Adrenal gland (tissue), 19 donors: ENCODE measurements at places on chromosomes 5 and 9. TPM values are rescaled to one million over a fixed set of nuclear protein-coding genes. Genes with fewer than 3 reads are reported as not detected.
A peak's percentile ranks its signal among the peaks of the same experiment; 100 is the strongest.

Gene FAM151B
- total RNA-seq, result 4.6 TPM

Gene CCL28
- total RNA-seq, result 1.1 TPM

- H3K27me3 ChIP-seq, result no peaks in the 10 kb centered on the region
- H3K4me3 ChIP-seq, result peak within 1 kb of the TSS; percentile 77
- peaks cover 25% of the 10 kb centered on the region for H3K4me1 ChIP-seq
- H3K36me3 ChIP-seq, result no peaks in the 10 kb centered on the region
- DNase-seq, result peak; percentile 80
These were observed at the start of gene PHYKPL for GRCh38 chr5:178232124-178232919. Gene PHYKPL, minus strand, starts transcription at chr5:178232802. Its CDS starts 252 bp downstream, at chr5:178232550.

GRCh38 chr9:21016701-21017491, 14.5 kb downstream of the HACD4 start:
- H3K36me3 ChIP-seq, result no peaks in the 10 kb centered on the region
- no peaks in the 10 kb centered on the region for H3K27me3 ChIP-seq
- H3K27ac ChIP-seq, result no peak overlapping the region
- no peaks in the 10 kb centered on the region for H3K4me1 ChIP-seq
- H3K4me3 ChIP-seq, result no peak overlapping the region

Gene FIBCD1
- total RNA-seq, result 8.7 TPM

- no peaks in the 10 kb centered on the region for H3K27me3 ChIP-seq
- no peaks in the 10 kb centered on the region for H3K36me3 ChIP-seq
- no peak overlapping the region for H3K4me3 ChIP-seq
- no peak for DNase-seq
These were observed 104.7 kb downstream of the ADAMTS2 start for GRCh38 chr5:179240561-179240960.

DNA sequence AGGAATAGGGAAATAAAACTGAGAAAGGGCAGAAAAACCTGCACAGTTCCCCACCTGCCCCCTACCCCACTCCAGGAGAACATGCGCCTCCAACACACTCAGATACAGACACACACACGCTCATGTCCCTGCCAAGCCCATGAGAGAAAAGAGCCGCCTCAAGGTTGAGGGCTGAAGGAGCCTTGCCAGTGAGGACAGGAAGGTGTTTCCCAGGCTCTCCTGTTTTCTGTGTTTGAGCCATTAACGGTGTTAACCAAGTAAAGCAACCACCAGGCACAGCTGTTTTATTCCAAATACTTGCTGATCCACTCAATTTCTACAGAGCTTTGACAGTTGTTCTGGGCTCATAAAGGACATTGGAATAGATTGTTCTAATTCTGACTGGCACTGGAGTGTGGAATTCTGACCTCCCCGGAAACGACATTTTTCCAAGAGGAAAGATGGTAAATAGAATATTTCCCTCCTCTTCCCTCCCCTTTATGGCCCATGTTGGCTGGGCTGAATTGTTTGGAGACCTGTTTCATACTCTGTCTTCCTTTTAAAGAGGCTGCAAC, 238.0 kb downstream of the DMAC1 start:
- no peaks in the 10 kb centered on the region for H3K4me1 ChIP-seq
- H3K27ac ChIP-seq, result no peak overlapping the region
- H3K36me3 ChIP-seq, result no peaks in the 10 kb centered on the region
- no peaks in the 10 kb centered on the region for H3K27me3 ChIP-seq

Gene GPR21
- total RNA-seq, result 1.5 TPM

GRCh38 chr5:181130832-181131496, at the start of gene OR2V1:
Gene OR2V1, minus strand, starts transcription at chr5:181131169. Its CDS starts 5,865 bp downstream, at chr5:181125304.
- peaks cover 8% of the 10 kb centered on the region for H3K27me3 ChIP-seq
- DNase-seq, result no peak
- H3K4me1 ChIP-seq, result no peaks in the 10 kb centered on the region
- H3K4me3 ChIP-seq, result no peak within 1 kb of the TSS
- no peak within 1 kb of the TSS for H3K27ac ChIP-seq
- no peaks in the 10 kb centered on the region for H3K36me3 ChIP-seq

Gene TOR2A
- 20.1 TPM for total RNA-seq

- peak overlapping the region; percentile 40 for H3K4me3 ChIP-seq
- H3K4me1 ChIP-seq, result peaks cover 15% of the 10 kb centered on the region
- no peaks in the 10 kb centered on the region for H3K27me3 ChIP-seq
- no peak overlapping the region for H3K27ac ChIP-seq
These were observed 156.4 kb upstream of the FTMT start for GRCh38 chr5:121695307-121695706.

GRCh38 chr9:99516657-99517049, 294.6 kb downstream of the SEC61B start:
- no peaks in the 10 kb centered on the region for H3K36me3 ChIP-seq
- H3K4me3 ChIP-seq, result no peak overlapping the region
- no peaks in the 10 kb centered on the region for H3K4me1 ChIP-seq
- no peak for DNase-seq
- no peak overlapping the region for H3K27ac ChIP-seq
- H3K27me3 ChIP-seq, result no peaks in the 10 kb centered on the region

DNA sequence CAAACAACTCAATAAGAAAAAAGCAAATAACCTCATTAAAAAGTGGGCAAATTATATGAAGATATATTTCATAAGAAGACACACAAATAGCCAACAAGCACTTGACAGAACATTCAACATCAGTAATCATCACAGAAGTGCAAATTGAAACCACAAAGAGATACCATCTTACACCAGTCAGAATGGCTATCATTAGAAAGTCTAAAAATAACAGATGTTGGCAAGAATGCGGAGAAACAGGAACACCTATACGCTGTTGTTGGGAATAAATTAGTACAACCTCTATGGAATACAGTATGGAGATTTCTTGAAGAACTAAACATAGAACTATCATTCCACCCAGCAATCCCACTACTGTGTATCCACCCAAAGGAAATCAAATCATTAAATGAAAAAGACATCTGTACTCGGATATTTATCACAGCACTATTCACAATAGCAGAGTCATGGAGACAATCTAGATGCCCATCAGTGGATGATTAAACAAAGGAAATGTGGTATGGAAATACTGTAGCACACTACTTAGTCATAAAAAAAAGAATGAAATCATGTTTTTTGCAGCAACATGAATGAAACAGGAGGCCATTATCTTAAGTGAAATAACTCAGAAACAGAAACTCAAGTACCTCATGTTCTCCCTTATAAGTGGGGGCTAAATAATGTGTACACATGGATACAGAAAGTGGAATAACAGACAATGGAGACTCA, 106.8 kb upstream of the FST start:
- no peaks in the 10 kb centered on the region for H3K36me3 ChIP-seq
- no peak for DNase-seq
- no peak overlapping the region for H3K4me3 ChIP-seq
- no peak overlapping the region for H3K27ac ChIP-seq
- H3K4me1 ChIP-seq, result no peaks in the 10 kb centered on the region

Gene ZNF474
- total RNA-seq, result 0.48 TPM

DNA sequence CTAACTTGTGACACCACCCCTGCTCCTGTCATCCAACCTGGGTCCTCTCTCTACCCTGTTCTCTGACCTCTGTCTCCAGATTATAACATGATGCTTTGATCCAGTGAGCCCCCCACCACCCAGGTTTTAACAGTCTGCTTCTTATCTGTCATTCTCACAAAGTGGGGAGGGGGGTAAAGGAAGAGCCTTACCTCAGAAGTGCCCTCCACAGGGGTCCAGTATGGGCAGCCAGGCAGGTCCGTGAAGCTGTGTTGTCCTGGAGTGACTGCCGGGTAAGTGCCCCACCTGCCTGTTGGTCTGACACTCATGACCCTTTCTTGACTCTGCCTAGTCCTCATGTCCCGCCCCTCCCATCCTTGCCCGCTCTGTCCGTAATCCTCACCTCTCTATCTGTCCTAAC, 3.4 kb downstream of the IL11RA start:
- no peaks in the 10 kb centered on the region for H3K27me3 ChIP-seq
- no peak overlapping the region for H3K4me3 ChIP-seq
- H3K4me1 ChIP-seq, result peaks cover 27% of the 10 kb centered on the region
- no peak for DNase-seq
- H3K27ac ChIP-seq, result no peak overlapping the region

DNA sequence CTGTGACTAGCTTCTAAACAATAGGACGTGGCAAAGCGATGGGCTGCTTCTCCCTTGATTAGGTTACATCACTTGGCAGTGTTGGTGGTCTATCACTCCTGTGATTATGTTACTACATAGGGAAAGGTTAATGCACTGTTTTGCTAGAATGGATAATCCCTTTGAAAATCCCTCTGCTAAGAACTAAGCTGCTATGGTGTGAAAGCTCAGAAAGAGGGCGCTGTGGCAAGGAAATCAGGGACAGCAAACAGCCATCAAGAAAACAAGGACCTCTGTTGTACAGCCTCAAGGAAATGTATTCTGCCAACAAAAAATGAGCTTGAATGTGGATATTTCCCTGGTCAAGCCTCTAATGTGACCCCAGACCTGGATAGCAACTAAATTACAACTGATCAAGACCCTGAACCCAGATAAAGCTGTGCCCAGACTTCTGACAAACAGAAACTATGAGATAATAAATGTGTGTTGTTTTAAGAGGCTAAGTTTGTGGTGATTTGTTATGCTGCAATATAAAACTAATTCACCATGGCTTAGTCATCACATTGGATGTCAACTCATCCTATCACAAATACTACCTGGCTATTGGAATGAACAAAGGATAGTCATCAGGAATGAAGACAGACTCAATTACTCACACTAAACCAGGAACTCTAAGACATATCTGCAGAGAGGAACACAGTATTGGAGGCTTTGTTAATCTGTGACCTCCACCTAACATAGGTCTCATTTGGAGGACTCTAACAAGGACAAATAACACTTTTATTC, 1215.9 kb downstream of the EFNA5 start:
- no peaks in the 10 kb centered on the region for H3K4me1 ChIP-seq
- H3K27ac ChIP-seq, result no peak overlapping the region
- no peaks in the 10 kb centered on the region for H3K27me3 ChIP-seq

GRCh38 chr9:105066275-105066865, 138.4 kb upstream of the ABCA1 start:
- H3K4me1 ChIP-seq, result peaks cover 32% of the 10 kb centered on the region
- H3K27me3 ChIP-seq, result no peaks in the 10 kb centered on the region
- DNase-seq, result no peak
- H3K36me3 ChIP-seq, result no peaks in the 10 kb centered on the region
- H3K27ac ChIP-seq, result no peak overlapping the region

DNA sequence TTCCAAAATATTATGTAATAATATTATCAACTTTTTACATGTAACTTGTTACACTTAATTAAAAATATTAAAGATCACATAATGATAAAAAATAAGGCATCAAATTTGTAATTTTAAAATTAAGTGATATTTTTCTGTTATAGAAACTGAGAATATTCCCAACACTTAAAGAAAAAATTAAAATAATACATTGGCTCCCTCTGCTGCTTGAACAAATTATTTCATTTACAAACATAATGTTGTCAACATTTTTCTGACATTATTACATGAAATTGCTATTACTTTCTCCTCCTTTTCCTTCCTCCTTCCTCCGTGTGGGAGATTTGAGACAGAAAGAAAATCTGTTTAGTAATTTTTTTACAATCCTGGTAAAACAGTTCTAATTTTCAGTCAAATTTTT, 42.3 kb downstream of the RNF180 start:
- no peaks in the 10 kb centered on the region for H3K4me1 ChIP-seq
- H3K27me3 ChIP-seq, result no peaks in the 10 kb centered on the region
- no peak overlapping the region for H3K4me3 ChIP-seq
- no peak overlapping the region for H3K27ac ChIP-seq
- no peaks in the 10 kb centered on the region for H3K36me3 ChIP-seq

DNA sequence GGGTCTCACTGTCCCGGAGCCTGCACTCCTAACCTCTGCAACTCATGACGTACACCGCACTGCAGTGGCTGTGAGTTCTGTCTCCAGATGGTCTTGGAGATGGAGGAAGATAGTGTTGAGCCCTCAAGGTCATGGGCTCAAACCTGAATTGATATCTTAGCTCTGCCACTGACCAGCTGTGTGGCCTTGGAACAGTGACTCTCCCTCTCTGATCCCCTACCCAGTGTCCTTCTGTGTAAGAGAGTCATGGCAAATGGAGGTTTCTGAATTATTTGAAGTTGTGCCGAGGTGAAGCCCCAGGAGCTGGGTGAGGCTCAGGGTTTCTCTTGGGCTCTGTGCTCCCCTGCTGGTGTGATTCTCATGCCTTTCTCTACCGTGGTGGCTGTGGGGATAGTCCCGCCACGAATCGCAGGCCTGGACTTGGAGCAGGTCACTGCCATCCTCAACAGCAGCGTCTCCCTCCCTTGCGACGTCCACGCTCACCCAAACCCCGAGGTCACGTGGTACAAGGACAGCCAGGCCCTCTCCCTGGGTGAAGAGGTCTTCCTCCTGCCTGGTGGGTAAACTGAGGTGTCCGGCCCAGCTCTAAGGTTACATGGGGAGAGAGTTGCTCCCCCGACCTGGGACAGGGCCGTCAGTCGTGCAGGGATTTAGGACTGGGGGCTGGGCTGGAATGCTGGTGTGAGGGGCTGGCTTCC, 60.6 kb upstream of the ASS1 start:
- no peak overlapping the region for H3K4me3 ChIP-seq
- H3K27me3 ChIP-seq, result no peaks in the 10 kb centered on the region
- DNase-seq, result no peak
- no peaks in the 10 kb centered on the region for H3K36me3 ChIP-seq
- no peak overlapping the region for H3K27ac ChIP-seq
- H3K4me1 ChIP-seq, result no peaks in the 10 kb centered on the region

DNA sequence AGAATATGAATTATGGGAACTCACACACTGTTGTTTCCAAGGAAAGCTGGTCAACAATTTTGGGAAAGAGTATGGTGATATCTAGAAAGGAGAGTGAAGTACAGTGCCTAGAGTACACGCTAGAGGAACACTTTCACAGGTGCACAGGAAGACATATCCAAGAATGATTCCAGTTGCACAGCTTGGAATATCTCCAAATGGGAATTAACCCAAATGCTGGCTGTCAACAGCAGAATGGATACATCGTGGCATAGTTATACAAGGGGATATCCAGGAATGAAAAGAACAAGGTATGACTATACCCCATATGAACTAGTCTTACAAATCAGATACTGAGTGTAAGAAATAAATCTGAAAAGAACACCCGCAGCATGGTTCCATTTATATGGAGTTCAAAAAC, 231.3 kb downstream of the FSTL4 start:
- no peaks in the 10 kb centered on the region for H3K27me3 ChIP-seq
- H3K36me3 ChIP-seq, result no peaks in the 10 kb centered on the region

DNA sequence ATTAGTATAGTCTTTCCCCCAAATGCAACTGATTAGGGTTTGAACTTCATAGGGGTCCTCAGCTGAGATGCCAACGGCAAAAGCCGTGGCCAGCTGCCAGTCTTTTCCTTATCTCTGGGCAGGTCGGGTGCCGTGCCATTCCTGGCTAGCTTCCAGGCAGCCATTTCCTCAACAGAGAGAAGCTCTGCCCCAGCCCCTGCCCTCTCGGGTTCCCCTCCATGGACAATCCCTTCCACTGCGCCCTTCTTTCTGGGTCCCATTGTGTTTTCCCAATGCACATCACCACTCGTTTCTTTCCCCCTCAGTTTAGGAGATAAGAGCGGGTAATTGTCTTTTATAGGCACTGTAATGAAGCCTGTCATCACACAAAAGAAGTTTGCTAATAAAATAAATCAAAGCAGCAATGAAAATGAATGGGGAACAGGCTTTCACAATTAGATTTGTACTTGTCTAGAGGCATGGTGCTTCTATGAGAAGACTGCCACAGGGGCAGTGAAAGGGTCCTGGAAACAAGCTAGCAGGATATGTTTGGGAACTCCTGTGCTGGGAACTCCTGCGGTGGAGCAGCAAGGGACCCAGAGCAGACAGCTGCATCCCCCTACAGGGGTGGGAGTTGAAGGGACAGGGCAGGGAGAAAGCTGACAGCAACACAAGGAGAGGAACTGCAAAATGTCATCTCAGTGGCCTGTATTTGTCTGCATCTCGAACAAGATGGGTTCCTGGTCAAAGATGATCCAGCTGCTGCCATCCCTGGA, 48.0 kb upstream of the SAP30L start:
- no peak for DNase-seq
- no peak overlapping the region for H3K27ac ChIP-seq
- no peaks in the 10 kb centered on the region for H3K36me3 ChIP-seq
- no peaks in the 10 kb centered on the region for H3K27me3 ChIP-seq

Gene FAM221B
- not detected for total RNA-seq
